Stimulated activated CD4-positive, alpha-beta T cell treated with anti-CD3 and anti-CD28 coated beads, Interleukin-1b, Interleukin-23, amount 100 ng/mL, for 4 hours (primary cell): ENCODE measurements at places on chromosomes 7 and 10.

DNA sequence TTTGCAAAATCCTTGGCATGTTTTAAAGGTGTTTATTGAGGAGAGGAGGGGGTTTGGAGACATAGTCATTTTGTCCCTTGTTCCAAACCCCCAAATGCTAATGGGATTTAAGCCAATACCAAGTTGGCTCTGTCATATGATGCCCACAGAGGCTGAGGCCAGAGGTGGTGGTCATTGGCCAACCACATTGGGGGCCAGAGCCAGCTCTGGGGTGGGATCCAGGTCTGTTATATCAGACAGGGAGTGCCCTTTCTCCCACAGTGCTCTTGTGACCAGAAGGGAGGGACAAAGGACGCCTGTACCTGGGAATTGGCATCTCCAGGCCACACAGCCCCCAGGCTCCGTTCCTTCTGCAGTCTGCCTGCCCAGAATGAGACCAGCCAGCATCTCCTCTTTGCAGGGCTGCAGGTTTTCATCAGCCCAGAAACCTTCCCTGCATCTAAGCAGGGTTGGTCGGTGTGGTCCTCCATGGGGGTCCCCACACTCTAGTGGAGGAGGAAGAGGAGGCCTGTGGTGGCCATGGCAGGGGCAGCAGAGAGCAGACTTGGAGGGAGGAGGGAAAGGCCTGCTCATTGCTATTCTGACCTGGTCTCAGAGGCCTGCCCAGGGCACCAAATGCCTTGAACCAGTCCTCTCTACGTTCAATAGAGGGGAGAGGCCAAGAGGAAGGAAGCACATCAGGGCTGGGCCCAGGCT lies 17.9 kb downstream of the ADCYAP1R1 start:
- DNase-seq, result no peak

DNA sequence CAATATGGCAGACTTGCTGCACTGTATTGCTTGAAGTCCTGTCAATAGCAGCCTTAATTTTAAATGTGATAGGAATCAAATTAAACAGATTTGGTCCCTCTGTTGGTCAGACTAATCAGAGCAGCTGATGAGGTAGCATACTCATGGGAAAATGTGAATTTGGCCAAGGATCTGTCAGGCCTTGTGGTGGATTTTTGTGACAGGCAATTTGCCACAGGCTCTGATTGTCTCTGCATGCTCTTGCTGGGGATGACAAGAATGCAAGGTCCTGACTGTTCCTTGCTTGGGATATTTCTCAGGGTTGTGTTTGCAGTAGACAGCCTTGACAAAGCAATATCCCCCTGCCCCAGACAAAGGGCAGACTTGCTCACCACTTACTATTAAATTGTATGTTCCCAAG lies 41.5 kb upstream of the GARS1 start:
- DNase-seq, result no peak

DNA sequence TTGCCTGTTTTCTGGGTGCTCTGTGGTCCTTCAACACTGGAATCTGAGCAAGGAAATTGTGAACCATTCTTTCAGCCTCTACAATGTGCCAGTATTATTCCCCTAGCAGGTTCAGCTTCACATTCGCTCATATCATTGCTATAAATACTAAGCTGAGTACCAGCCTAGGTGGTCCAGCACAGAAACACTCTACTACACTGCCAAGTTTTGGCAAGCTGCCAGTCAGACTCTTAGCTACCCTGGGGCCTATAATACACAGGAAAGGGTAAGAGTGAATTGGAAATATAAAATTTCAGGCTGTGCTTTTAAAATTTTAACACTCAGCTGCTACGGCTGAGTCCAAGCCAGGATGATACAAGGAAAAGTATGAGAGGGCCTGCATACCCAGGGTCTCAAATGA lies 49.9 kb upstream of the PPP1R3A start:
- no peak for DNase-seq

DNA sequence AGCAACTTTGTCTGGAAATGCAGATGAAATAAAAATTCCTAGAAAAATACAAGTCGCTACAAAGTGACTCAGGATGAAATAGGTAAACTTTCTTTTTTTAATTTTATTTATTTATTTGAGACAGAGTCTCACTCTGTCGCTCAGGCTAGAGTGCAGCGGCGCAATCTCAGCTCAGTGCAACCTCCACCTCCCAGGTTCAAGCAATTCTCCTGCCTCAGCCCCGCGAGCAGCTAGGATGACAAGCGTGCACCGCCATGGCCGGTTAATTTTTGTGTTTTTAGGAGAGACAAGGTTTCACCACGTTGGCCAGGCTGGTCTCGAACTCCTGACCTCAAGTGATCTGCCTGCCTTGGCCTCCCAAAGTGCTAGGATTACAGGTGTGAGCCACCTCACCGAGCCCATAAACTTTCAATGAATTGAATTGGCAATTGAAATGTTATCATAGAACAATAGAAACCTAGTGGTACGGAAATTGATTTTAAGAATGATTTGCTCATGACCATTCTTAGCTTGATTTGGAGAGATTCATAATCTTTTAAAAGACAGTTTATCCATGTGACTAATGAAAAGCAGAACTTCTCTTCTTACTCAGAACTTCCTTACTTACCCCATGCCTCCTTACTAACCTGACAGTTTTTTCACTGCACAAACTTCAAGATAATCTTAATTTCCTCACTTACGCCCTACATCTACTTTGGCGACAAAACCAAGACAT lies 161.7 kb downstream of the FAM107B start:
- DNase-seq, result no peak

GRCh38 chr10:133379152-133379800 lies at the start of gene PAOX:
Gene PAOX, plus strand, starts transcription at chr10:133379262. Its CDS starts 55 bp downstream, at chr10:133379317.
- DNase-seq, result peak; percentile 64

GRCh38 chr10:131131726-131132591 lies 179.6 kb downstream of the TCERG1L start:
- no peak for DNase-seq

DNA sequence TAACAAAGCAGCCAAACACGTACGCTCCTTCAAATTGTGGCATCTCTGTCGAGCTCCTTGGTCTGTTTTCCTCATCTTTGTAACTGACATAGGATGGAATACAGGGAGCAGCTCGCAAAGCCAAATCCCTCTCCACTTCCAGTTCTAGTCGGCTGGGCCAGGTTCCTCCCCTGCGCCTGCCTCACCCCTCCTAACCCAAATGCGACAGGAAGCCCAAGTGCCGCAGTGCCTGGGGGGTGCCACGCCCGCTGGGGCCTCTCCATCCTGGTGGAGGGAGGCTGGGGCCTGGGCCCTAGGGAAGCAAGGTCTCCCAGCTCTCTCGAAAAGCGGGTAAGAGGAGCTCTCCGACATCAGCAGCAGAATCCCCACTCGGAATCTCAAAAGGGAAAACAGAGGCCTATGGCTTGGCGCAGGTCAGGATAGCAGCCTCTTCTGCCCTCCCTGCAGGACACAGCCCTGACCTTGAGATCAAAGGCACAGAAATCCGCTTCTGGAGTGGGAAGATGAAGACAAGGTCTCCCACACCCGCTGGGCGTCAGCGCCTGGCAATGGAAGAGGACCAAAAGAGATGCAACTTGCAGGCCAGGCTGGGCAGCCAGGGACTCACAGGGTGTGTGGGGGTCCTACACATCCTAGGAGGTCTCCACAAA lies 165.8 kb downstream of the NRF1 start:
- no peak for DNase-seq

DNA sequence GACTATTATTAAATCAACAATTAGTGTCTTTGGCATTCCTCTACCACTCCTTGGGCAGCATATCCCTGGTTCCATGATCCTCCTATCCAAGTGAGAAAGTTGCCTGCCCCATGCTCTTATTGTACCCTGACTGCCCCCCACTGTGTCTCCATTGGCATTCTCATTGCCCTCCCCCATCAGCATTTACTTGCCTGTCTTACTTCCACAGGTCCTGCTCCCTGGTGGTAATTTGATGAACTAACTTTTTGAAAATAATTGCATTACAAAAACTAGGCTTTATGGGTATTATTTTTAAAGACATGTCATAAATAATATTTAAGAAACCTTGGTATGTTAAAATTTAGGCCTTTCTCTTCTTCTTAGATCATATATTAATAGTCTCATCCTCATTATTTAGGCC lies 346.4 kb downstream of the PCLO start:
- DNase-seq, result no peak

GRCh38 chr7:79403879-79404278 lies 49.6 kb downstream of the MAGI2 start:
- DNase-seq, result no peak

- DNase-seq, result no peak
These were observed 524.4 kb downstream of the SDK1 start for GRCh38 chr7:3825491-3825890.

GRCh38 chr7:154675560-154675959 lies 327.4 kb downstream of the PAXIP1 start:
- DNase-seq, result no peak

- no peak for DNase-seq
These were observed 16.6 kb downstream of the ZNF862 start for GRCh38 chr7:149854611-149855360.

- DNase-seq, result no peak
These were observed 26.4 kb upstream of the GSDME start for GRCh38 chr7:24783698-24784097.

DNA sequence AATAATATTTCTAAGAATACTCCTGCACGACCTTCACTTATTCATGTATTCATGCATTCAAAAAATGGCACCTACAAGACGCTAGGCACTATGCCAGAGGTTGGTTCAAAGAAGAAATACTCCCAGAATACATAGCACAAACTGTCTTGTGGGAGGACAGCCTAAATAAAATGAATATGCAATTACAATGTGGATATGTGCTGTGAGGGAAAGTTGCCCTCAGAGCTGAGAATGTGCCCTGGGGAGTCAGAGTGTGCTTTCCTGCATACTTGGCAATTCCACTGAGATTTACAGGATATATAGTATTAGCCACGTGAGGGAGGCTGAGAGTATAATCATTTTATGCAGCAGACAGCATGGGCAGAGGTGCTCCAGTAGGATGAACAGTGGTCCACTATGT lies 872.9 kb downstream of the GRID1 start:
- DNase-seq, result no peak

- DNase-seq, result no peak
These were observed 21.0 kb upstream of the ITGB1 start for GRCh38 chr10:32979041-32979440.

DNA sequence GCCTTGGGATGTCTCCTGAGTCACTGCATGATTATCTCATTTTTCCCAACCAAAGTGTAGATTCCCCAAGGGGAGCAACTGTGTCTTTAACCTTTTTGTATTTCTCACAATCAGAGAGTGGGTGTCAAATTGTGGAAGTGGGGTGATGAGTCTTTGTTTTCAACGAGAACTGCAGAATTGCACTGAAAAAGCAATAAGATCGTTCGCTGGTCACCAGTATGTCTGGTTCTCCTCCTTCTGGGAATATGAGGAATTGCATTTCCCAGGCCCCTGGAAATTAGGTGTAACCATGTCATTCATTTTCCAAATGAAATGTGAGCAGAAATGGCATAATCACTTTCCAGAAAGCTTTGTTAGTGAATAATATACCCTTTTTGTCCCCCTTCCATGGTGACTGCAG lies 326.9 kb downstream of the GPAM start:
- DNase-seq, result no peak

- no peak for DNase-seq
These were observed 8.8 kb downstream of the ADAM8 start for GRCh38 chr10:133267829-133268228.

DNA sequence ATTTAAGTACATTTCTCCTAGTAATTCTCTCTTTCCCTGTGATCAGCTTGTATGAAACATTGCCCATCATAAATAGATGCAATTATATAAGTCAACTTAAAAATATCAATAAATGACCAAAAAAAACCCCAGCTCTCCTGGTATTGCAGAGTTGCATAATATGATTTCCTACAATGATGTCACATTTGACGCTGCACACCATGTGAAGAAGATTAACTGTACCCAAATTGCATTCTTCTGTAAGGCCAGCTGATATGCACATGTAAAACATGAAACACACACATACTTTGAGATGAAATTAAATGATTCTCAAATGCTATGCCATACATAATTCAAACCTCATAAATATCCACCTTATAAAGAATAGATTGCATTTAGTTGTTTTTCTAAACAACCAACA lies 115.5 kb downstream of the AGMO start:
- DNase-seq, result no peak

DNA sequence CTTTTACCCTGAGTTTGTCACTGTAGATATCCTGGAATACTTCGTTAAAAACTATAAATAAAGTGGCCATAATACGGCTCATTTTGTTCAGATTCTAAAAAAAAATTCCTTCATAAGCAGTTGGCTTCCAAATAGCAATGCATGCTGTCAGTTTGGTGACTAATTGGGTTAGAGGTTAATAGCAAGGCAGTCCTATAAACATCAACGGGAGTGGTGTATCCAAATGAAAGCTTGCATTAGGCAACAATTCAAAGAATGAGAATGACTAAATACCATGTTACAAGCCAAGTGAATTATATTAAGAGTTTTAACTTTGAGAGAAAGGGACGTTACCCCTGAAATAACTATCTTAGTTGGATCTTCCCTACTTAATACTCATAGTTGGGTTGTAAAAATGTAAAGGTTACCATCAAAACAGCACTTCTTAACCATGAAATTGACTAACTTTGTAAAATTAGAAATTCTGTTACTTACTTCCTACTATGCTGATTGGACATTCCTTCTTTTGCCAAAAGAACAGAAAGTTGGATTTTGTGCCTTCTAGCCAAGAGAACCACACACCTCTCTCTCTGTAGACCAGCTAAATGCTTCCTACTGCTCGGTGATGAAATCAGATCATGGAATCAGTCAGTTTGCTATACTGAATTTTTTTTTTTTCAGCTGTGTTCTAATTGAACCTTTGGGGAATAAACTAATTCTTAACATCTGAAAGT lies 98.0 kb downstream of the KAT6B start:
- no peak for DNase-seq

DNA sequence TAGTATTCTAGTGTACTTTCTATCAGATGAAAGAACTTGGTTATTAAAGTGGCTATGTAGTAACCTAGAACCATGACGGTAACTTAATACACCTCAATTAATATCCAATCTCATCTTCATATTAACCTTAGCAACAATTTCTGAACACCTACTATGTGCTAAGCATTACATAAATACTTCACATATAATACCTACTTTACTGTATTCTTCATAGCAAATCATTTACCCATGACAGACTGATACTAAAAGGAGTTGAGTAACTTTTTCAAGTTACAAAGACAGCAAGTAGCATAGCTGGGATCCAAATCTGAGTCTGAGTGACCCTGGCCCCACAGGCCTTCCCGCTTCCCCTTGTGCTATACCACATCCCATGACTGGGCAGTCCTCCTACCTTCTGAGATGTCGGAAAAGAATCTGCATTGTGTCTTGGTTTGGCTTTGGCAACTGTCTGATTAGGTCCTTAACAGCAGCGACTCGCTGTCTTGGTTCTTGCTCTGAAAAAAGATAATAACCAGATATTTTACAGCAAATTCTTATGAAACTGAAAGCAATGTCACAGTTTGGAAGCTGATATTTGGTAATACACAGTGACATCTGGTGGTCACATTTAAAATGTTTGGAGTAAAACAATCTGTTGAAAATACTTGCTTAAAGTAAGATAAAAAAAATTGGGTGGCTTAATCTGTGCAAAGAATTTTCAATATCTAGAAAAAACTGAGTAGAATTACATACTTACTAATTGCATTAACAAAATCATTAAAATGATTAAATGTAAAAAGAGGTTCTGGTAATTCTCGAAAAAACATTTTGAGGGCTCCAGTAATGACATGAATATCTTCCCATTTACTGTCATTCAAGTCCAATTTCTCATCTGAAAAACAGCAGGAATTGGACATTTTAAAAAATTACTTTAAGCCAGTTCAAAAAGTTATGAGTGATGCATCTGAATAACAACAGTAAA lies 120.1 kb downstream of the ARHGAP12 start:
- no peak for DNase-seq

GRCh38 chr7:102433219-102434038 lies at the start of gene ORAI2:
Gene ORAI2, plus strand, starts transcription at chr7:102433575. Its CDS starts 5,382 bp downstream, at chr7:102438957.
- DNase-seq, result peak; percentile 90

- DNase-seq, result no peak
These were observed 6.8 kb upstream of the COMMD3 start for GRCh38 chr10:22309180-22310000.
